ENCODE measurements at places on chromosomes 1 and 21. TPM values are rescaled to one million over a fixed set of nuclear protein-coding genes. Genes with fewer than 3 reads are reported as not detected.

RXFP4 gene
- 0.13 TPM for polyA plus RNA-seq

STYXL2 gene
- polyA plus RNA-seq: 0.70 TPM

NDUFV3 gene
- 36.9 TPM for polyA plus RNA-seq

TNNI3K gene
- 1.2 TPM for polyA plus RNA-seq

MIXL1 gene
- 0.47 TPM for polyA plus RNA-seq

THBS3 gene
- polyA plus RNA-seq: 50.9 TPM

OXCT2 gene
- polyA plus RNA-seq: 0.29 TPM

TLCD4 gene
- 8.3 TPM for polyA plus RNA-seq

VHLL gene
- polyA plus RNA-seq: not detected

SYNC gene
- 6.2 TPM for polyA plus RNA-seq

SAMD11 gene
- polyA plus RNA-seq: 58.3 TPM

DNA sequence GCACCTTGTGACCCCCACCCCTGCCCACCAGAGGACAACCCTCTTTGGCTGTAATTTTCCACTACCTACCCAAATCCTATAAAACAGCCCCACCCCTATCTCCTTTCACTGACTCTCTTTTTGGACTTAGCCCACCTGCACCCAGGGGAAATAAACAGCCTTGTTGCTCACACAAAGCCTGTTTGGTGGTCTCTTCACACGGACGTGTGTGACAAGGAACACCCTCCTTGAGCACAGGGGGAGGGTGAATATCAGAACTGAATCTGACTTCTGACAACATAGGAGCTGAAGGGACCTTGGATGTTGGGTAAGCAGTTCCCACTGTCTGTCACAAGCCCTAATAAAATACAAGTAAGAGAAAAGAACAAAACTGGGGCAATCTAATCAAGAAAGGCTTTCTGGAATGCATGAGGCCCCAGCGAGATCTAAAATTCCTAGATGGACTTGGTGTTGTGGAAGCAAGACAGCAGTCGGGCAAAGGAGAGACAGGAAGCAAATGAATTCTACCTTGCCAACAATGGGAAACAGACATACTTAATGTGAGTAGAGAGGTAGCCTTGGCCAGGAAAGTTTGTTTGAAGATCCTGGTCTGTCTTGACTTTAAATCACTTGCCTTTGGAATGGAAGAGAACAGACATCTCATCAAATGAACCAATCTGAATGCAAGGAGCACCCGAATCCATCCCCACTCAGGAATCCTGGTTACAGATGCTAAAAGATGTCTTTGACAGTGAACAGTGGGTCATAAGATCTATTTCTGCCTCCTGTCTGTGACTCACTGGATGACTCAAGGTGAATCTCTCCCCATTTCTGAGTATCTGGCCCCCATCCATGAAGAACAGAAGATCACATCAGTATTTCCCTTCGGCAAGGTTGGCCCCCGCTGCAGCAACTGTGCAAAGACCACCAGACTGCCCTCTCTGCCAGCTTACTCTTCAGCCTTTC lies 53.3 kb downstream of the OLFML3 start:
- no peak for DNase-seq

GRCh38 chr1:62336995-62337705 lies 17.9 kb upstream of the KANK4 start:
- DNase-seq: no peak

- DNase-seq: no peak
These were observed 123.6 kb upstream of the JUN start for GRCh38 chr1:58907398-58907797.

DNA sequence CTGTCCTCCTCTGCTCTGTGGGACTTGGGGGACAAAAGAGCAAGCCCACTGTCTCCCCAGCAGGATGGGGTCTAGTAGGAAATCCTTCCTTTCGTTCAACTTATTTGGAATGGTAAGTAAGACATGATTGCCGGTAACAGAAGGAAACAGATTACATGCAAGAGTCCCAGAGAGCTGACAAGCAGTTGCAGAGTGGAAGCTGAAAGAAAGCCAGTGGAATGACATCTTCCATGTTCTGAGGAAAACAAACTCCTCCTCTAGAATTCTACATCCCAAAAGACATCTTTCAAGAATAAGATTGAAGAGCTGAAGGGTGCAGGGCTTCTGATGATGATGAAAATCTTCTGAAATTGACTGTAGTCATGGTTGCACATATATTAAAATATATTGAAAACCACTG lies 619.4 kb downstream of the KIF26B start:
- DNase-seq: no peak

DNA sequence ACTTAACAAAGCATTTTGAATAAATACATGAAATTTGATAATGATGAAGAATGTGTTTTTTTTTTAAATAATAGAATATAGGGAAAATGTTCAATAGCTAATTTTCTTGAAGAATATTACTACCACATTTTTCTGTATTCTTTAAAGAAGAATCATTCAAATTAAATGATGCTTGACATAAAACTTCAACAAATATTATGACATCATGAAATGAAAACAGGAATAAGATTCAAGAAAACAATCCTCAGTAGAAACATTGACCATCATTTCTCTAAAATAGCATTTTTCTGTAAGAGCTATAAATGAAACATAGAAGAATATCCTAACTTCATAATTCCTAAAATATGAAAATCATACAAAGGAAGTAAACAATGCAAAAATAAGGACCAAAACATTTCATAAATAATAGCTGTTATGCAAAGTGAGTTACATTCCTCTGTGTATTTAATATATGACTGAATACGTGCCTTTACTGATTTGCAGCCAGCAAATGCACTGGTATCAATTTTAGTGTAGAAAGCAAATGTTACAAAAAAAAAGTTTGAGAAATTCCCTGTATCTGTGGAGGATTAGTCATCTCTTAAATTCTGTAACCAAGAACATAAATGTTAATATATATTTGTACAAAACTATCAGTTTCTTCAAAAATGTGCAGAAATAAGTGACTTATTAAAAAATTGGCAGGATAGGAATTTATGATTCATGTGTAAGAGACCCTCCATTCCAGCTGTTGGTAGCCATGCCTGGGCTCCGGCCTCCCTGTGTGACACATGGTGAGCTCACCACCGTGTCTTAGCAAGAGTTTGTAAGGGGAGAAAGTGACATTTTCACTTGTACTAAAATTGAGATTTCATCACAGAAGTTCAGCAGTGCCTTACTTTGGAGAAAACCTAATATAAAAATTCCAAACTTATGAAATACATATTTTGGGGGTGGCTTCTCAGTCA lies 15.0 kb upstream of the PTPN14 start:
- no peak for DNase-seq

DNA sequence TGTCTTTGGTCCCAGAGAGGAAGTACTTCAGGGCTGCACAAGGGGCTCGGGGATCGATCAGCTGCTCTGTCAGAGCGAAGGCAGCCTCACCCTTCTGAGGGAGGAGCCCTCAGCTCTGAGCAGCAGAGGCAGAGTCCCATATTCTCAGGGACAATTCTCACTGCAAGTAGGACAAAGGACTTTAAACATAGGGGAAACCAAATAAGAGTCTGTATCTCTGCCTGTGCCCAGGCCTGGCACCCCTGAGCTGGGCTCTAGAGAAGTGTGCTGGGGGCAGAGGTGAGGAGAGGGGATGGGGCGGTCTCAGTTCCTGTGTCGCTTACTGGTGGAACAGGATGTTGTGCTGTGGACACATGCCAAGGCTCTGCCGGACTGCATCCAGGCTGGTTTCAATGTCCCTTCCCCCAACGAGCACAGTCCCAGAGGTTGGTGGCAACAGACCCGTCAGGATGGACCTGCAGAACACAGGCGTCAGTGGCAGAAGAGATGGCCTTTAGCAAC lies 76.6 kb downstream of the ABCA4 start:
- no peak for DNase-seq

DNA sequence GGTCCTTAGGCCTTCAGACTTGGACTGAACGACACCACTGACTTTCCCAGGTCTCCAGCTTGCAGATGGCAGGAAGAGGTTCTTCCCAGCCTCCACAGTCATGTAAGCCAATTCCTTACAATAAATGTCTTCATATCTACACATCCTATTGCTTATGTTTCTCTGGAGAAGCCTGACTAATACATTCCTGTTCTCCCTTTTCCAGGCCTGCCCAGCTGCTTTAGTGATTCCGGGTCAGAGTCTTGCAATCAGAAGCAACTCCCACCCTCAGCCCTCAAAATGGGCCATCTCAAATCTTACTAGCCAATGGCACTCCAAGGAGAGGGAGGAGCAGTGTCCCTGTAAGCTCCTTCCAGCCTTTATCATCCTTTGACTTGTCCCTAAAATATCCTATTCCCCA lies 16.4 kb upstream of the CPT2 start:
- DNase-seq: no peak

GRCh38 chr21:37460196-37460595 lies 93.6 kb downstream of the DYRK1A start:
- DNase-seq: no peak

DNA sequence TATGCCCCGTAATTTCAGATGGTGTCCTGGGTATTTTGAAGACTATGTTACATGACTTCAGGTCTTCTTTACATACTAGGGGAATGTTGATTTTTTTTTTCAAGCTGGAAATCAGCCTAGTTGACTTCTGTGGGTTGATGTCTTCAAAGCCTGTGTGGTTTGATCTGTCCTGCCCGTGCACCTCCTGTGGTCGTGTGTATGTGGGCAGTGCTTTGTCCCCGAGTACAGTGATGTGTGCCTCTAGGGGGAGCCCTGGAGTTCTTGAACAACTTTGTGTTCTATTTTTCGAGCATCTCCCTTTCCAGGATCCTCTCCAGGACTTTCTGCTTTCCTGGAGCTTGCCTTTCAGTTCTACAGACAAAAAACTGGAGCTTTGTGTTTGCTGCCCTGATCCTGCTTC lies 28.9 kb downstream of the OBSCN start:
- no peak for DNase-seq

GRCh38 chr1:241465673-241466072 lies 53.9 kb downstream of the FH start:
- DNase-seq: no peak

GRCh38 chr1:29136391-29136915 lies 12.8 kb upstream of the TMEM200B start:
- DNase-seq: no peak

GRCh38 chr21:38350684-38351083 lies 93.9 kb downstream of the KCNJ15 start:
- DNase-seq: no peak

DNA sequence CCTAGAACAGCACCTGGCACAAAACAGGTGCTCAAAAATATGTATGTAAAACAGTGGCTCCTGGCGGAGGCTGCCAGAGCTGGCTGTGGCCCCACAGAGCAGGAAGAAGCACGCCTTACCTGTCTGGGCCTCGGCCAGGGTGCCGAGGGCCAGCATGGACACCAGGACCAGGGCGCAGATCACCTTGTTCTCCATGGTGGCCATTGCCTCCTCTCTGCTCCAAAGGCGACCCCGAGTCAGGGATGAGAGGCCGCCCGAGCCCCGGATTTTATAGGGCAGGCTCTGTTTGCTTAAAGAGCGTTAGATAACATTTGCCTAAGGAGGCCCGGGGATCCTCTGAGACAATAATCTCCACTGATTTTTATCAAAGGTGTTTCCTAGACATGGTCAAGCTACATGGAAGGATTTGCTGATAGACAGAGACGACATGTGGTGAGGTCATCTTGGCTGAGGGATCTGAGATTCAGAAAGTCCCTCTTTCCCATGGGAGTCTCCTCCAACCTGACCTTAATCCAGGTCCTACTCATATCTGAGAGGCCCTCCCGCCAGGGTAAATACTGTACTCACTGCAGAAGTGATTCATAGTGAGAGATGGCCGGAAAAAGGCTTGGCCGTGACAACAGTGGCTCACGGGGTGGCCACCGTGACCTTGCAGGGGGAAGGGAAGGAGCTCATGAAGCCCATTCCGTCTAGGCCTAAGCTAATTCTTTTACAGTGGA lies at the start of gene TFF1:
Gene TFF1, minus strand, starts transcription at position 244 of the 719 bp plus-strand sequence. Its CDS starts 40 bp downstream, at position 204.
- DNase-seq: no peak

- no peak for DNase-seq
These were observed 5.3 kb upstream of the PFKL start for GRCh38 chr21:44294391-44295162.
